Mesothelial cell of epicardium (in vitro differentiated cells): ENCODE measurements at places on chromosomes 5 and 9. TPM values are rescaled to one million over a fixed set of nuclear protein-coding genes. Genes with fewer than 3 reads are reported as not detected.

Gene TMEM161B
- 20.3 to 29.5 TPM (median 23.1 TPM) in 3 replicates for total RNA-seq

Gene SHC3
- total RNA-seq = 2.1 to 2.9 TPM (median 2.1 TPM) in 3 replicates

Gene TMEM252
- total RNA-seq = not detected in 3 replicates

Gene SVEP1
- total RNA-seq = 44.5 to 47.2 TPM (median 45.2 TPM) in 3 replicates

Gene C9
- not detected in 3 replicates for total RNA-seq

Gene AP3B1
- total RNA-seq = 48.7 to 50.6 TPM (median 49.2 TPM) in 3 replicates

Gene MEF2C
- 8.4 to 9.6 TPM (median 9.1 TPM) in 3 replicates for total RNA-seq

Gene IL4
- total RNA-seq = not detected in 3 replicates

DNA sequence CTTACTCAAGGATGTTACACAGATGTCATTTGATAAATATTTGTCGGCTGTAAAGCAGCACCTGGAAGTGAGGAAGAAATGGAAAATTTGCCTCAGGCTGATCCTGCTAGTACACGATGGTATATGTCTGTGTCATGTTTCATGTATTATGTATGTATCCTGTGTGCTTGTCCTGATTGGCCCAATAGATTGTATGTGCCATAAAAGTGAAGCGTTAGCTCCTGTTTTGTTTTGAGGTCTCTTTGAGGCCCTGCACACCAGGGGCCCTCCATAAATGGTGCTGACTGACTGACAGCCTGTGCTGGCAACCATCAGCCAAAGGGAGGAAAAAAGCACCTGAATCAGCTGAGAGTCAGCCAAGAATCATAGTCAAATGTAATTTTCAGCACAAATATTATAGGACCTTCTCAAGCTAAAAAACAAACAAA, 11.8 kb upstream of the LNPEP start:
- DNase-seq = no peak

GRCh38 chr5:42927730-42928129, 112.4 kb downstream of the ANXA2R start:
- no peak for DNase-seq

DNA sequence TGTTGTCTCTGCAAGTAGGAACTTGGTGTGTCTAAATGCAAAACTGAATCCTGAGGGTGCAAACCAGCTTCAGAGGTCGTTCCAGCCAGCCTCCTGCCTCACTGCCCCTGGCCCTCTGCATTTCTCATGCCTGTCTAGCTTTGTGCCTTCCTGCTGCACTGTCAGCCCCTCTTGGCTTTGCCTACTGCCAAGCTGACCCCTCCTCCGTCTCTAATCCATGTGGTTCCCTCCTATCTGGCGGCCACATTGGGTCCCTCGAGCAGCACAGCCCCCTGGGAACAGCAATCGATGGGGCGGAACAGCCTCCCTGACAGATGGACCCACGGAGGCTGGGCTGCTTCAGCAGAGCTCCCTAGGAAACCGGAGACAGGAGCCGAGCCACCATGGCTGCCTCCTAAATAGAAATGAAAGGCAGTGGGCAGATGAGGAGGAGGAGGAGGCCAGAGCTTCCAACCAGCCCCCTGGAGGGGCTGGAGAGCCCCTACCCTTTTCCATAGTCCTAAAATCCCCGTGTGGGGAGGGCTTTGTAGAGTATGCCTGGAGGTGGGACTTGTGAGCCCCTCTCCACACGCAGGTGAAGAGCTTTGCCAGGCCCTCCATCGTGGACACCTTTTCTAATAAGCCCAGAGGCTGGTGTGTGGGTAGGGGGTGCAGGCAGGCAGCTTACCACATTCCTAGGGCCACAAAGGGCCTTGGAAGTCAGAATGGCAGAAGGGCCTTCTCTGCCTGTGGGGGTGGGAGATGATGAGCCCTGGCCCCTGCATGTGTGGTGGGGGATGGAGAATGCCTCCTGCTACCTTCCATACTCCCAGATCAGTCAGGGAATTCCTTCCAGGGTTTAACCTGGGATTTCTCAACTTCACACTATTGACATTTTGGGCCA, 9.2 kb upstream of the CXXC5 start:
- no peak for DNase-seq

DNA sequence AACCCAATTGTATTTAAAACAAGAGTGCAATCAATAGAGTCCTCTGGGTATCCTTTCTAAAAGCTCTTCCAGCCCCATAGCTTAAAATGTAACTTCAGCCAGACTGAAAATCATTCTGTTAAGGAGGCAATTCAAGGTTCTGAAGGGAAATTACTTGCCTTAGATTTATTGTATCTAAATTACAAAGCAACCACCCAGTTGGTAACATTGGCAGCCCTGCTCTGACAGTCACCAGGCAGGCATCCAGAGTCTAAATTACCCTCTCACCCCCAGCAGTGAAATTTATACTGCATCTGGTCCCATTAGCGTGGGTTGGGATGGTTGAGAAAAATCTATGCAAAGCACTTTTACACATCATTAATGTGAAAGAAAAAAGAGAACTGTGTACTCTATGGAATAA, 514.7 kb downstream of the MTRR start:
- no peak for DNase-seq

DNA sequence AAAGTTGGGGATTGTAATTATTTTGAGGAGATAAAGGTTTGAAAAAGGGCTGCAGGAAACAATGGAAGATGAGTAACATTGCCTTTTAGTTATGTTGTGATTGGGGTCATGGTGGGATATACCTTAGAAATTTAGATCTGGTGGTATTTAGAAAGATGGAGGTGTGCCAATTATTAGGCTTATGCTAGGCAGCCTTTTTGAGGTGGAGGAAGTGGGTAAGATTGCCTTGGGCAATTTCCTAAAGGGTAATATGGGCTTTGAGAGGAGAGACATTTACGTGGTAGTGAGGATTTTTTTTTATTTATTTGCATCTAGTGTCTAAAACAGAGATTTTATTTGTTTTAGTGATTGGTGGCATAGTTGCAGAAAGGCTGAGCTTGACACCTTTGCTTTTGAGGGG, 10.5 kb downstream of the HSPA4 start:
- no peak for DNase-seq

DNA sequence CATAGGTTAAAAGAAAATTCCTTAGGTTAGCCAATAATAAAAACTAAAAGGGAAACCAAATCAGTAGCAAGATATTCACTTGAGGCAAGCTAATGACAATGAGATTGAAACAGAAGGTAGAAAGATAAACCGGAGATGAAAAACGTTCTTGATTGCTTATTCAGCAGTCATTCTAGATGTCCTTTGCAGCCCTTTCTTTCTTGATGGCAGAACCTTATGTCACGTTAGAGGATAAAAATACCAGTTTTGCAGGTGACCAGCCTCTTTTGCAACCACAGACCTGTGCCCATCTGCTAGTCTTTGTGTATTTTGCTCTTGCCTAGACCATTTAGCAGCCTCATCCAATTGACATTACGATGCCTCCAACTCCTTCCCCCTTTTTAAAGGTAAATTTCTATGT, 337.8 kb downstream of the DMAC1 start:
- DNase-seq = no peak

DNA sequence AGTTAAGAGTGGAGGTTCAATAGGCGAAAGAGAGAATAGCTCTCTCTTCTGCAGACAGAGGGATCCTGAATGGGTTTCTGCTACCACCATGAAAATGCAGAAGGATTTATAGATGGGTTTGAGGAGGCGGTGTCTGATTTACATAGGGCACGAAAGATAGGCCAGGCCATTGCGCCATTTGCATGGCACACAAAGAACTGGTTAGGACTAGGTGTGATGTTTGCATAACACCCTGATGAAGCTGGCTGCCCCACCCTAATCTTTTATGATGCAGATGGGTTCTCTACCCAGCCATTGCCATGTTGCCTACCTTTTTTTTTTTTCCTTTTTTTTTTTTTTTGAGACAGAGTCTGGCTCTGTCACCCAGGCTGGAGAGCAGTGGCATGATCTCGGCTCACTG, 51.4 kb upstream of the PDZD2 start:
- no peak for DNase-seq

- DNase-seq = no peak
Observed at GRCh38 chr5:27928060-27928459, 889.7 kb upstream of the CDH9 start.

GRCh38 chr9:27505744-27506161, 18.3 kb upstream of the IFNK start:
- no peak for DNase-seq

DNA sequence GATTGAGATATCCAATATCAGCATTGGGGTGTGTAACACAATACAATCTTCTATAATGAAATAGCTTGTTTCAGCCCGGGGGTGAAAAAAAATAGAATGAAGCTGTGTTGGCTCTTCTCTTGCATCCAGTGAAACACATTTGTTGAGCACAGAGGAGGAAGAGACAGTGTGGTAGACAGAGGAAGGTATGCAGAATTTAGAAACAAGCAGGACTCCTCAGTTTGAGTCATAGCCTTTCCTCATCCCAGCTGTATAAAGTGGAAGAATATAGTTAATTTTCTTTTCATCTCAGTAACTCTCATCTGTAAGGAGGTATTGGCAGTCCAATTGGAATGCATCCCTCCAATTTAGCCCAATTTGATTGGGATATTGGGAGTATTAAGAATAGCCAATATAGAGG, 302.2 kb upstream of the VLDLR start:
- DNase-seq = no peak

- DNase-seq = no peak
Observed at GRCh38 chr5:14901462-14902051, 30.0 kb upstream of the ANKH start.

- no peak for DNase-seq
Observed at GRCh38 chr5:11496137-11496719, 408.0 kb downstream of the CTNND2 start.

DNA sequence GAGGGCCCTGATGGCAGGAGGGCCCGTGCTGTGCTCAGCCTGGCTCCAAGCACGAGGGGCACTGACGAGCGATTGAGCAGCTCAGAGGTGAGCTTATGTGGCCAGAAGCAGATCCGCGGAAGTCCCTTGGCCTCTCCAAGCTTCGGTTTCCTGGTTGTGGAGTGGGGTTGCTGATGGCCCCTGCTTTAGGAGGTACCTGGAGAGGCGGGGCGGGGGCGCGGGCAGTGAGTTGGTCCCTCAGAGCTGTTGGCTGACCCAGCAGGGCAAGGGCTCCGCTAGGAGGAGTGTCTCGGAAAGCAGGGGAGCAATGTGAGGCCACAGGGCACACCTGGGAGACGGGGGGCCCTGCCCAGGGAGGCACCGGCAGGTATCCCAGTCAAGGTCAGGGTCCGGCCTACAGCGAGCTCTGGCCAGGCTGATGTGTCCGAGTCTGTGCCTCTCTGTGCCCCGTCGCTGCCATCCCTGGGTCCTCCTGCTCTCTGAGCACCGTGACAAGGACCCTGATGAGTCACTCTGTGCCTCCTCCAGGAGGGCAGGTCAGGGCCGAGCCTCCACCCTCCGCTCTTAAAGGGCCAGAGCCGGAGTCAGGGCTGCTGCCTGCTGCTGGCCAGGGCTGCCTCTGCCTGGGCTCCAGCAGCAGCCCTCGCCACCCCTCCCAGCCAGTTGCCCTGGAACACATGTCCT, 14.8 kb downstream of the NCS1 start:
- no peak for DNase-seq

GRCh38 chr9:122226758-122227574, 1.8 kb downstream of the LHX6 start:
- DNase-seq = no peak

- no peak for DNase-seq
Observed at GRCh38 chr9:34370970-34371880, 5.5 kb downstream of the MYORG start.

DNA sequence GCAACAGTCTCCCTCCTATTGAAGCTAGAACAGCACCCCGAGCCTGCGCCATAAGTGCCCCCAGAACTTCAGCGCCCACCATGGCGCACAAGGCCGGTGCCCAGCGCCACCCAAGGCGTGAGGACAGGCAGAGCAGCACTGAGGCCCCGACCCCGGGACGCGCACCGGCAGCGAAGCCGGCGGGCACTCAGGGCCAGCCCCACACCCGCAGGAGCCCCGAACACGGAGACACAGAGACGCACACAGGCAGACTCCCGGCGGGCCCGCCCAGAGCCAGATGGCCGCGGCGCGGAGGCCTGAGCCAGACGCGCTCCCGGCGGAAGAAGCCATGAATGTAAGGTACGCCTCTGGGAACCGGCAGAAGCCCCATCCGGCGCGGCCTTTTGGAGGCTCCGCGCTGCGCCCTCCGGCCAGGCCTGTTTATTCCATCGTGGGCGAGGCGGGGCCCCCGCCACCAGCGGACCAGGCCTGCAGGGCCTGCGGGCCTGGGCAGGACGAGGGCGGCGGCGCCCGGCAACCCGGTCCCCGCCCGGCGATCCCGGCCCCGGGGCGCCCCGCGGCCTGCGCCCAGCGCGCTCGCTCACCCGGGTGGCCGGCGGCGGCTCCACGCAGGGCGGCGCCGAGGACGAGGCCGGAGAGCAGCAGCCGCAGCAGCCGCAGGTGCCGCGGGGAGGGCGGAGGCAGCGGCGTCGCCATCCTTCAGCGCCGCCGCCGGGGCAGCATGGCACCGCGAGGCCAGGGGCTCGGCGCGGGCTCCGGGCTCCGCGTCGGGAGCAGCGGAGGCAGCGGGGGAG, 486 bp downstream of the NPDC1 start:
- no peak for DNase-seq

DNA sequence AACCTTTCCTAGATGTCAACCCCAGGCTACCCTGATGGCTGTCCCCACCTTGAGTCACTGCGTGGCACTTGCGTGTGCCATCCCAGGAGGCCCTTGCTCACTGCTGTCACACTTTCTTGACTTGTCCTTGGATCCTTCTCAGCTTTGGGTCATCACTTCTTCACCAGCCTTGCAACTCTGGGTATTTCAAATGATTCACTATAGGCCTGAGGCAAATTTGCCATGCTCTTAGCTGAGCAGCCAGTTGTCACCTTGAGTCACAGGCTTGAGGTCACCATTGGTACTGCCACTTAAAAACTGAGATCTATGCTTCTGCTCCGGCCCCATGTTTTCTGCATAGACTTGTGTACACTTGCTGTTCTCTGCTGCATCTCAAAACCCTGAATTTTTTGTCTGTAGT, 84.7 kb downstream of the BASP1 start:
- no peak for DNase-seq

DNA sequence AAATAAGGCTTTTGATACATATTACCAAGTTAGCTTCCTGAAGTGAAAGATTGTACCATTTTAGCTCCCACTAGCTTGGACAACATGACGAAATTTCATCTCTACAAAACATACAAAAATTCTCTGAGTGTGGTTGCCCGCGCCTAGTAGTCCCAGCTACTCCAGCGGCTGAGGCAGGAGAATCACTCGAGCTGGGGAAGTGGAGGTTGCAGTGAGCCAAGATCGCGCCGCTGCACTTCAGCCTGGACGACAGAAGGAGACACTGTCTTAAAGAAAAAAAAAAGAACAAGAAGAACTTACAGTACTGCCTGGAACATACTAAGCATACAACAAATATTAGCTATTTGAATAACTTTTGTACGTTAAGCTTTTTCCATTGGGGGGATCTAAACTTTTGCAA, 29.7 kb upstream of the NRG2 start:
- DNase-seq = no peak

DNA sequence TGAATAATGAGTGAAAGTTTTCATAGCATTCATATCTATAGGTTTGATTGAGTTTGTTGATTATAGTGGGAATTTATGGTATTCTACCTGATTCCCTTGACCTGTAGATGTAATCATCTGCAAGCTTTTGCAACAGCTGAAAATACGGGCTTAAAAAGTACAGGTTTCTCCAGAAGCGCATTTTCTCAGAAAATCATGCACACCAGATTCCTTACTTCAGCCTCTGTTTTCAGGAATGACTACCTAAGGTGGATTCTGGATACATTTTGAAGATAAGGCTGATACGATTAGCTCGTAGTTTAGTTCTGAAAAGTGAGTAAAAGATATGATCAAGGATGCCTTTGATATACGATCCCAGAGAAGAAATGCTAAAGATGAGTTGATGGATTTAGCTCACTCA, 694.8 kb upstream of the CDH10 start:
- DNase-seq = no peak
